ENCODE measurements at places on chromosomes 5 and 9.
A peak's percentile ranks its signal among the peaks of the same experiment; 100 is the strongest.

GRCh38 chr5:171957591-171958251 lies 48.7 kb downstream of the FBXW11 start:
- DNase-seq: peak; percentile 36

DNA sequence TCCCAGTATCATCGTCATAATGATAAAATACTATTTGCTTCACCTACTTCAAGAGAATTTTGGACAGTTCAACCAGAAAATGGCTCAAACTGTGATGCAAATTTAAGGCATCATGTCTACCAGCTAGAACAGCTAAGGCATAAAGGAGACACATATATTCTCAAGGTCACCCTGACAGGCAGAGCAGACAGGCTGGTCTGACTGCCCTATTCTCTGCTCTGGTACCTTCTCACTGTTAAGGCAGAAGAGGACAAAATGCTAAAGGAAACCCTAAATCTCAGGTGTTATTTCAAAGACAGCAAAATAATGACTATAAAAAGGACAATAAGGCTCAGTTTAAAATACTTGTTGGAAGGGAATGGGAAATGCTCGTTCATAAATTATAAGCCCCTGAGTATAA lies 87.2 kb downstream of the MRPS27 start:
- DNase-seq: no peak

- DNase-seq: no peak
These were observed 118.2 kb downstream of the SSBP2 start for GRCh38 chr5:81632679-81633078.

DNA sequence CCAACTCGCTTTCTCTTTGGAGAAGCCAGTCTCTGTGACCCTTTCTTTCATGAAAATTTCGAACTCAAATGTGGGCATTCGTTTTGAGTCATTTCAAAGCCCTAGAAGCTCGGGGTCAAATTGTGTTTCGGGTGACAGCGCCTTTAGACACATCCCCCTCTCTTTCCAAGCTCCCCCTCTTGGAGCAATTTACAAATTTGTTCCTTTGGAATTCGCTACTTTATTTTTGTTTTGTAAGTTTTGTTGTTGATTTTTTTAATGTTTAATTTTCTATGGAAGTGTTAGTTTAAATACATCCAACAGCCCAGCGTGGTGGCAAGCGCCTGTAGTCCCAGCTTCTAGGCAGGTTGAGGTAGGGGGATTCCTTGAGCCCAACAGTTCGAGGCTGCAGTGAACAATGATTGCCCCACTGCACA lies 4.6 kb upstream of the BARX1 start:
- no peak for DNase-seq

- DNase-seq: no peak
These were observed 50.2 kb upstream of the STARD4 start for GRCh38 chr5:111562561-111562960.

GRCh38 chr9:117671468-117671867 lies 32.7 kb upstream of the TLR4 start:
- DNase-seq: no peak

Data from hematopoietic multipotent progenitor cell treated with erythropoietin and hydrocortisone succinate and interleukin-3 and kit ligand, for 6 days (in vitro differentiated cells).